ENCODE measurements at places on chromosomes 5 and 9.

DNA sequence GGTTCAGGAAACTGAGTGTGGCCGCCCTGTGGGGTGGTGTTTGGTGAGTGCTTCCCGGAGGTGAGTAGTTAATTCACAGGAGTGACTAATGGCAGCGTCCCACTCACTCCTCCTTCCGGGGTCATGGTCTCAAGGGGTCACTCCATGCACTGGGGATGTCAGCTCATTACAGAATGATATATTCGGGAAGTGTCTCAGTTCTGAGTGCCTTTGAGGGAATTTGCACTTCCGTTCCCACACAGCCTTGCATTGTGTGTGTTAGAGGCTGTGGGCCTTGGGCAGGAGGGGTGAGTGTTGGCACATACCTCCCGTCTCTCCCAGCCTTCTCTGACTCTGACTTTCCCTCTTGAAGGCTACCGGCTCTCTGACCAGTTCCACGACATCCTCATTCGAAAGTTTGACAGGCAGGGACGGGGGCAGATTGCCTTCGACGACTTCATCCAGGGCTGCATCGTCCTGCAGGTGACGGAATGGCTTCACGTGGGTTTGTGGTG lies 10.5 kb upstream of the AHRR start:
- DNase-seq = no peak

DNA sequence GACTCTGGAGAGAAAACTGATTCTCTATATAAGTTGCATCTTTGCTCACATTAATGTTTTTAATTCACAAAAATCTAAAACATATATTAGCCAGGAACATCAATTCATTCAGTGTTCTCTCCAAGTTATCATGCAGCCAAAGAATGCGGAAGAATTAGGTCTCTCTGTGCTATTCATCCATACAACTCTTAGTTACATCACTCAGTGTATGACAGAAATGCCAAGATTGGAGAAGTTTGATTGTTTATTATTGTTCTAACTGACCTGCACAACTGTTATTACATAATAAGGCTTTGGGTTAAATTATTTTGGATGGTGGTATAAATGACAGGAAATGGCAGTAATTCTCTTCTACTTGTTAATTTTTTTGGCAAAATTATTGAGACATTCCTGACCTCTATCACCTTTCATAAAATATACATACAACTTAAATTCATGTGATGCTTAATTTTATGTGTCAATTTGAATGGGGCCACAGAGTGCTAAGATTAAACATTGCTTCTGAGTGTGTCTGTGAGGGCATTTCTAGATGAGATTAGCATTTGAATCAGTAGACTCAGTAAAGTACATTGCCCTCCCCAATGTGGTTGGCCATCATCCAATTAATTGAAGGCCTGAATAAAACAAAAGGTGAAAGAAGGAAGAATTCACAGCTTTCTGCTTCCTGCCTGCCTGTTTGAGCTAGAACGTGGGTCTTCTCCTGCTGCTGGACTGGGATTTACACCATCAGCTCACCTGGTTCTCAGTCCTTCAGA lies 70.2 kb downstream of the NR2F1-AS1 start:
- no peak for DNase-seq

GRCh38 chr9:36827593-36827992 lies 206.5 kb downstream of the PAX5 start:
- DNase-seq = no peak

- no peak for DNase-seq
Observed at GRCh38 chr5:94024101-94024500, 282.7 kb upstream of the POU5F2 start.

DNA sequence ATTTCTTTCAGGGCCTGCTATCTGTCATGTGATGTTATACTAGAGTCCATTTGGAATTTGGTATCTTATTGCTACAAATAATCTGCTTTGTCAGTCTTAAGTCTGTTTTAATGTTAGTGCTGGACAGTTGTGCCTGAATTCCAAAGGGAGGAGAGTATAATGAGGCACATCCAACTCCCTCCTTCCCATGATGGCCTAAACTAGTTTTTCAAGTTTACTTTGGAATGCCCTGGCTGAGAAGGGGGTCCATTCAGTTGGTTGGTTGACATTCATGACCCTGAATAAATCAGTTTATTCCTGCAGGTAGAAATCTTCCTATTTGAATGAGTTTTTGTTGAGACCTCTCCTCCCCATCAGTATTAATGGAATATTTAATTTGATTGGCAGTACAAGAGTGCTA lies 9.4 kb upstream of the LRRTM2 start:
- DNase-seq = no peak

GRCh38 chr5:74310997-74311930 lies 329.3 kb downstream of the ENC1 start:
- no peak for DNase-seq

DNA sequence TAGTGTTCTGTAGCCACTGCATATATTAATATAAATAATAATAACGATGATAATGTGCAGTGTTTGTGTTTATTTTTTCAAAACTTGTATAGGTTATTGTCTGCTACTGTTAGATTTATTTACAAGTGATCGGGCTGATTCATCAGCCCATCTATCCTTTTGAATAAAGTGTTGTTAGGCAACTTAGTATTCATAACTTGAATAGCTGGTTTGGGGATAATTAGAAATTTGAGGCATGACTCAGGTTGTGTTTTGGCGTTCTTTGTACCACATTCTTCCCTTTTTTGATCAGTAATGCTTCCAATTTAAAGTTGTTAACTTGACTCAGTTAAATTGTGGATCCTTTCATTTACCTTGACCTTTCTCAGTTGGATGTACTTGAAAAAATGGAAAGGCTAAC lies 69.7 kb downstream of the FOCAD start:
- no peak for DNase-seq

GRCh38 chr9:27599102-27599869 lies 26.0 kb upstream of the C9orf72 start:
- no peak for DNase-seq

GRCh38 chr5:31193591-31194467 lies at the start of gene CDH6:
Gene CDH6 (plus strand): TSS chr5:31193686. CDS start chr5:31267474, 73,788 bp downstream.
- no peak for DNase-seq

DNA sequence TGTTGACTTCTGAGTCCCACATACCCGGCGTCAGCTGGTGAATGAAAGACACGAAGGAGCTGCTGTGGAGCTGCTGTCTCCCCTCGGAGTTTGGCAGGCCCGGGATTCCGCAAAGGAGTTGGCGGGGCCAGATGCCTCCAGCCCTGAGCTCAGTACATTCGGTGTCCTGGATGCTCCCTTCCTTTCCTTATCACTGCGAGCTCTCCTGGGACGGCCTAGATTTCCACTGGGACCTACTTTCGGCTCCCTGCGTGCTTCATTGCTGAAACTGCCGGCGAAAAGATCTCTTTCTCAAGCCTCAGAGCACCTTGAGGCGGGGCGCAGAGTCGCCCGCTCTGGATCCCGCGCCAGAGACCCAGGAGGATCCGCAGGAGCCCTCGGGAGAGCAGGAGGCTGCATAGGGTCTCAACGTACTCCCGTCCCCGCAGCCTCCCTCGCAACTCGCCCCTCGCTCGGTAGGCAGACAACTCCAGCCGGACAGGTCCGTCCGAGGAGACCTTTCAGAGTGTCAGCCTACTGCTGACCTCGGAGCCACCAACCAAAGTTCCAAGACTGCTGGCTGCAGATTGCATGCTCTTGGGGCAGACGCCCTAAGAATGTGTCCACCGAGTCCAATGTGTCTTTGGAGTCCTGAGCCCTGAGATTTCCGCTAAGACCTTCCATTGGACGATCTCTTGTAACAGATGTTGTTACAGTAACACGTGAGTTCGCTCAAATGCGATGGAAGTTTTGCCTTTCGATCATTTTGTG lies 6.1 kb downstream of the ANXA2R start:
- no peak for DNase-seq

DNA sequence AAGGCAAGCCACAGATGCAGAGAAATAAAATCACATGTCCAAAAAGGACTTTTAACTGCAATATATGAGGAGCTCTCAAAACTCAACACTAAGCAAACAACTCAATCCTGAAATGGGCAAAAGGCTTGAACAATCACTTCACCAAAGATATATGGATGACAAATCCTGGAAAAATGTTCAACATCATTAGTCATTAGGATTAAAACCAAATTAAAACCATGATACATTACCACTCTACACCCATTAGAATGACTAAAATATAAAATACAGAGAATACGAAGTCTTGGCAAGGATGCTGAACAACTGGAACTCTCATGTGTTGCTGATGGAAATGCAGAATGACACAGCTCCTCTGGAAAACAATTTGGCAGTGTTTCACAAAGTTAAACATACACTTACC lies 277.4 kb downstream of the TLE1 start:
- no peak for DNase-seq

DNA sequence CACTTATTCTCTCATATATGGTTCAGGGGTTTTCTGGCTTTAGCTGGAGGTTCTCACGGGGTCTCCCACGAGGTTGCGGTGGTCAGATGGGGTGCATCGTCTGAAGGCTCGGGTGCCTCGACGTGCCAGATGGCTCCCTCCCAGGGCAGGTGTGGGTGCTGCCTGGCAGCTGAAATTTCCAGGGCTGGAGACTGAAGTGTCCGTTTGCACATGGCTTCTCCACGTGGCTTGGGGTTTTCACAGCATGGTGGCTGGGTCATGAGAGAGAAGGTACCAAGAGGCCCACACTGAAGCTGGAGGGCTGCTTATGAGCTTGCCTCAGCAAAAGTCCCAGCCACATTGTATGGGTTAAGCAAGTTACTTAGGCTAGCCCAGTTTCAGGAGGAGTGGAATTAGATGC lies 218.6 kb downstream of the AGTPBP1 start:
- no peak for DNase-seq

- DNase-seq = no peak
Observed at GRCh38 chr5:168513861-168514428, 15.2 kb upstream of the FBLL1 start.

DNA sequence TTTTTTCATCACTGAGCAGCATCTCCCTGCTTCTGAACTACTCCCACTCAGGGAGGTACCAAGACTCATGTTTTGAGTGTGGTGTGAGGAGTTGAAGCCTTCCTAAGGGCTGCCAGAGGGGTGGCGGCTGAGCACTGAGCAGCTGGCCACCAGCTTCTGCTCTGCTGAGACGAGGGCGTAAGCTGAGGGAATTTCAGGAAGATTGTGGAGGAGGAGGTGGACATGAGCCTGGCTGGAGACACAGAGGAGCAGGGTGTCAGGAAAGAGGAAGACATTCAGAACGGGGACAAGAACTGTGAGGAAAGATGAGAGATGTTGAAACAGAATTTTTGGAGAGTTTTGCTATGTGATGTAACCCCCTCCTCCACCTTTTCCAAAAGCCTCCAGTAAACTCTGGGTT lies 7.8 kb downstream of the LCP2 start:
- DNase-seq = no peak

GRCh38 chr5:150497274-150497988 lies 10.5 kb upstream of the NDST1 start:
- peak; percentile 81 for DNase-seq

DNA sequence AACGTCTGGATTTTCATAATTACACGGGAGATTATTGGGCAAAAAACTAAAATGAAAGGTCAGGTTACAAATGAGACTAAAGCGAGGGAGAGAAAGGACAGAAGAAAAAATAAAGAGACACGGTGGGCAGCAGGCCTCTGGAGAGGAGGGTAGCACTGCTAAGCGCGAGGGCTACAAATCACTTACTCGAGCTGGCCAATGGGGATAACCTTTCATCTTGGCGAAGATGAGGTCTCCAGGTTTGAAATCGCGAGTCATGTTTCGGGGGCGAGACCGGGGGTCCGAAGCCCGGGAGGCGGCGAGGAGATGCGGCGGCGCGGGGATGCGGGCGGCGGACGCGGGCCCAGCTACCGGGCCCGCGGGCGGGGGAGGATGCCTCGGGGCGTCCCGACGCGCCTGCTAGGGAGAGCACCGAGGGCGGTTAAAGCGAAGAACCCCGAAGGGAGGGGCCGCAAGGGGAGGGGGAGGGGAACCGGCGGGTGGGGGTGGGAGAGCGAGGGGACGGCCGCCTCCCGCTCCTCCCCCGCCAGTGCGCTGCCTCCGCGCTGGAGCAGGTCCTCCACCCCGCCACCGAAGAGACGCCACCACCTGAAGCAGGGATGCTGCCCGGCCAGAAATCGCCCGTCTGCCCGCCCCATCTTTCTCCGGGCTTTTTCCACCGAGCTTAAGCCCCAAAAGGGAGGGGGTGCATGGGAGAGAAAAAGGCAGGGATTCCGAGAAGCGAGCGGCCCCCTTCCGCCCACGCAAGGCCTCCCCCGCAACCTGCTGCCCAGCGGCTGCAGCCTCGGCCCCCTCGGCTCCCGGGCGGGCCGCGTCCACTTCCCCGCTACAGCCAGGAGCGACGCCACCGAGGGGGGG lies 610 bp downstream of the PSIP1 start:
- DNase-seq = no peak

- no peak for DNase-seq
Observed at GRCh38 chr9:31702957-31703356, 681.5 kb upstream of the ACO1 start.

DNA sequence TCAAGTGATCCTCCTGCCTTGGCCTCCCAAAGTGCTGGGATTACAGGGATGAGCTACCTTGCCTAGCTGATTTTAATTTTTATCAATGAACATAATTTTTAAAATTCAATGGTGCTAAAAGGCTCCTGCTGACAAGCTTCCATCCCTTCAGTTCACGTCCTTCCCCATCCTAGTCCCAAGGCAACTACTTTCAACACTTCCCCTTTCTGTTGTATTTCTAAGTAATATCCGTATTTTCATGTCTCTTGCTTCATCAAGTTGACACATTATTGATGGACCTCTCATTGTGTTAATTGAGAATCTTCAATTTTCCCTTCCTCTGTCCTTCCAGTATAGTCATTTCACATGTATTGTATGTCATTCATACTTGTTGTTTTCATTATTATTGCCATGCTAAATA lies 93.8 kb upstream of the RASGRF2 start:
- DNase-seq = no peak

- DNase-seq = no peak
Observed at GRCh38 chr9:20981486-20981885, 50.0 kb downstream of the HACD4 start.

GRCh38 chr5:83343299-83343698 lies 128.2 kb upstream of the VCAN start:
- DNase-seq = no peak

DNA sequence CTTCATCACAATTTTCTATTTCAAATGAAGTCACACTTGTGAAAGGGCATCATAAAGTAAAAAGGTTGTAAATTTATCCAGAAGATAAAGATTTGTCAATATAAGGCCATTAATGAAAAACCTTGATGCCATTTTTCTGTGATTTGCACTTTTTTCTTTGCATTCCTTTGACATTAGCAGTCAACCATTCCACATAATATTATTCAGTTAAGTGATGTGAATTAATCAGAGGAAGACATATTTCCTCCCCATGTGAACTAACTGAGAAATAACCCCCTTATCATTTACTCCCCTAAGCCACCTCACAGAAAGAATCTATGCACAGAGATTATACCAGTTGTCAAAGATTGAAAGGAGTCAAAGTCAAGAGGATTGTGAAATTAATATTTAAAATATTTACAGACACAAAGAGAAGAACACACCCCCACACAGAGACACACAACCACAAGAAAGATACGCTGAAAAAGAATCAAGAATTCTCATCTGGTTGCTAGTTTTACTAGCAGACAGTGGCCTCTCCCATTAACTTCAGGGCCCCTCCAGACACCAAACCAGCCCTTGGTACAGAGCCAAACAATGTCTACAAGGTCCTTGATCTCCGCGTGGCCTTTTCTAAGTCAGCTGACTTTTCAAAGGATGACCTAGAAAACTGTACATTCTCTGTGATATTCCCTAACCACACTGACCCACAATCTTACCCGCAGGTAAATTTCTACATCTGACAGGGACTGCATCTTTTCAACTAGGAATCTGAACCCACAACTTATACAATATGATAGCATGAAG lies 29.5 kb downstream of the GNAQ start:
- DNase-seq = no peak

- no peak for DNase-seq
Observed at GRCh38 chr5:136134653-136135052, 2.0 kb downstream of the SMAD5 start.

All from HCT116 (cell line).